Thoracic aorta (tissue), 2 donors: ENCODE measurements at places on chromosomes 12 and 14. TPM values are rescaled to one million over a fixed set of nuclear protein-coding genes. Genes with fewer than 3 reads are reported as not detected.

The RFLNA gene
- 6.5 TPM for total RNA-seq

The TSPAN9 gene
- 39.5 TPM for total RNA-seq

The SLC25A3 gene
- 362 TPM for total RNA-seq

The GPX2 gene
- total RNA-seq, result 5.0 TPM

GRCh38 chr12:92701441-92701840 lies 1.3 kb upstream of the PLEKHG7 start:
- no peaks in the 10 kb centered on the region for H3K27me3 ChIP-seq
- no peaks in the 10 kb centered on the region for H3K36me3 ChIP-seq
- H3K4me1 ChIP-seq, result no peaks in the 10 kb centered on the region

DNA sequence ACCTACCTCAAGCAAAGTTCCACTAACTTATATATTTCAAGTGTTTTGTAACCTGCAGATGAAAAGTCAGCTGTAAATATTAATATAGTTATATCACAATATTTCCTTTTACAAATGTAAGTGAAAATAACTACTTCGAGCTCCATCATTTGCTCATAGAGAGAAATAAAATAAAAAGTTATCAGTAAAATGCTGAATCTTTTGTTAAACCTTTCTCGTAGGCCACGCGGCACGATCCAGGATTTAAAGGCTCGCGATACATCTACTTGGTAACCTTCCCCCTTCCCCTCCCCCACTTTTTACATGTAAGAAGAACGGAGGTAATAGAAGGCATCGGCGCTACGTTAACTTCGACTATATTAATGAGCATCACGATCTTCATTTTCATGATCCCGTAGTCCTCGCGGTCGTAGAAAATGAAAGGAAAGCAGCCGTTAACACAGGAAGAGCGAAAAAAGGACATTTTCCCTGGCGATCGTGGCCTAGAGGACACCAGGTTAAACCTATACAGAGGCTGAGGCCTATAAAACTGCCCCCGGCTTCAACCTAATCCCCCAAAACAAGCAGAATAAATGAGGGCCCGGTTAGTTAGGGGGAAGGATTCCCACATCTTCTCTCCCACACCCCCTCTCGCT lies 508 bp downstream of the HNRNPC start:
- peaks cover 39% of the 10 kb centered on the region for H3K4me1 ChIP-seq
- peak overlapping the region; percentile 95 for H3K27ac ChIP-seq
- peaks cover 5% of the 10 kb centered on the region for H3K36me3 ChIP-seq
- peak overlapping the region; percentile 92 for H3K4me3 ChIP-seq
- DNase-seq, result no peak

- H3K4me1 ChIP-seq, result no peaks in the 10 kb centered on the region
- no peaks in the 10 kb centered on the region for H3K27me3 ChIP-seq
- H3K36me3 ChIP-seq, result peaks cover 25% of the 10 kb centered on the region
- no peak for DNase-seq
- H3K4me3 ChIP-seq, result no peak overlapping the region
- no peak overlapping the region for H3K27ac ChIP-seq
Measured at GRCh38 chr12:2673966-2674810, 120.6 kb upstream of the FKBP4 start.

DNA sequence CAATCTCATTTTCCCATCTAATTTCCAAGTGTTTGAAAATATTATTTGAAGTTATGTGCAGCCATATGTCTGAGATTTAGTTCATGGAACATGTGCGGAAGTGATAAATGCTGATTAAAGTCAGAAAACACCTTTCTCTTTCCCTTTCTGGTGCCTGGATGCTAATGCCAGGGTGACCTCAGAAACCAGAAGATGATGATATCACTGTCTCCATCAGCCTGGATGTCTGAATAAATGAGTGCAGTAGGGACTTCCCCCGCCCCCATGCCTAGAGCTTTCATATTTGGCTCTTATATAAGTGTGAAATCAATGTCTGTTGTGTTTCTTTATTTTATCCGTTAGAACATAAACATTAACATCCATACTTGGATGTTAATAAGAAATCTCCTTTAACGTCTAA lies 261.9 kb upstream of the LRIG3 start:
- DNase-seq, result no peak

- peak overlapping the region; percentile 1 for H3K27ac ChIP-seq
- H3K4me1 ChIP-seq, result peaks cover 47% of the 10 kb centered on the region
- H3K36me3 ChIP-seq, result no peaks in the 10 kb centered on the region
- H3K4me3 ChIP-seq, result no peak overlapping the region
Measured at GRCh38 chr12:29578731-29579130, 81.2 kb upstream of the OVCH1 start.

DNA sequence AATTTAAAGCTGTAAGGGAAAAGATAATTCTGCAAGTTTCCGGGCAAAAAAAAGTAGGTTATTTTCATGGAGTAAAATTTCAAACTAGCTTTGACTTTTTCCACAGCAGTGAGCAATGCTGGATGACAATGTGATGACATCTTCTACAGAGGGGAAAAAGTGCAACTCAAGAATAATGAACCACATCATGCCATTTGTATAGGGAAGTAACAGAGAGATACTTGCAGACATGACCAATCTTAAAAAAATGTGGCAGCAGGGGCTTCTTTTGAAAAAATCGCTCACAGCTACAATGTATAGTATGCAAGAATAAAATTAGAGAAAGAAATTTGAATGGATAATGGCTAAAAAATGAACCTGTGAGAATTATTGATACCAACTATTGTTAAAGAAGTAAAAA lies 115.5 kb downstream of the DHRS2 start:
- no peaks in the 10 kb centered on the region for H3K27me3 ChIP-seq
- H3K4me1 ChIP-seq, result no peaks in the 10 kb centered on the region
- no peak for DNase-seq
- no peak overlapping the region for H3K4me3 ChIP-seq
- no peak overlapping the region for H3K27ac ChIP-seq
- H3K36me3 ChIP-seq, result no peaks in the 10 kb centered on the region

DNA sequence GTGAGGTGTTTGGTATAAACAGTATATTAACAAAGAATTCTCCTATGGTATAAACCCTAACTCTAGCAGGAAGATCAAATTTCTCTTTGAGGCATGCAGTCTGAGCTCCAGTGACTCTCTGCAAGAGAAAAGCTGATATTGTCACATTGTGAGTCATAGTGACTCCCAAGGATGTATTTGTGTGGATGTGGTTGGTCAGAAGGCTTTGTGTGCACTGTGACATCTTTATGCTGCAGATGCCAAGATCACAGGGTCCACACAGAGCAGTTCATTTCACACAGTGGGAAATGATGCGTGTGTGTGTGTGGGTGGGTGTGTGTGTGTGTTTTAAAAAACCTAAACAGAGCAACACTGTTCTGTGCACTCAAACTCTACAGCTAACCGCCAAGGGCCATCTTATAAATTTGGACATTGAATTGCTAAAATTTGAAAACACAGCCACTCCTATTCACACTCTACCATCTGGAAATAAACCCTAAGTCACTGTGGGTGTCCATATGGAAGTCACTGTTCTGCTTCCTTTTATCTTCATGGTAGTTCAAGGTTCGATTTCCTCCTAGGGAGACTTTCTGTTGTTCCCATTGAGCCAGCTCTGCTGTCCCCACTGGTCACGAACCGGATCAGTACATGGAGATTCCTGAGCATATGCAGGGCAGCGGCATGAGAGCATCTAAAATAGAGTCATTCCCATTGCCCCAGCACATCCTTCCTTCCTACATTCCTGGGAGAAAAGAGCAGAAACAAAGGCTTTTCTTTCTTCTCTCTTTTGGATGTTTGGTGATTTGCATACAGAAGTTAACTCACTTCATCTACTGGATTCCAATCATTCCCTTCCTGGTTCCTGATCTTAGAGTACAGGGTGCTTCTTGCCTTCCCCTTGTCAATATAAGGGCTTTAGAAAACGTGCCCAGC lies 727.6 kb downstream of the DIO2 start:
- H3K27me3 ChIP-seq, result no peaks in the 10 kb centered on the region
- H3K27ac ChIP-seq, result no peak overlapping the region
- no peaks in the 10 kb centered on the region for H3K36me3 ChIP-seq
- H3K4me3 ChIP-seq, result no peak overlapping the region

- DNase-seq, result no peak
- no peaks in the 10 kb centered on the region for H3K36me3 ChIP-seq
- no peaks in the 10 kb centered on the region for H3K4me1 ChIP-seq
Measured at GRCh38 chr12:97324471-97324870, 138.1 kb upstream of the RMST start.

- H3K27me3 ChIP-seq, result no peaks in the 10 kb centered on the region
- H3K27ac ChIP-seq, result no peak overlapping the region
- H3K36me3 ChIP-seq, result no peaks in the 10 kb centered on the region
- no peaks in the 10 kb centered on the region for H3K4me1 ChIP-seq
- no peak for DNase-seq
- H3K4me3 ChIP-seq, result no peak overlapping the region
Measured at GRCh38 chr12:42982828-42983227, 393.3 kb upstream of the PRICKLE1 start.

DNA sequence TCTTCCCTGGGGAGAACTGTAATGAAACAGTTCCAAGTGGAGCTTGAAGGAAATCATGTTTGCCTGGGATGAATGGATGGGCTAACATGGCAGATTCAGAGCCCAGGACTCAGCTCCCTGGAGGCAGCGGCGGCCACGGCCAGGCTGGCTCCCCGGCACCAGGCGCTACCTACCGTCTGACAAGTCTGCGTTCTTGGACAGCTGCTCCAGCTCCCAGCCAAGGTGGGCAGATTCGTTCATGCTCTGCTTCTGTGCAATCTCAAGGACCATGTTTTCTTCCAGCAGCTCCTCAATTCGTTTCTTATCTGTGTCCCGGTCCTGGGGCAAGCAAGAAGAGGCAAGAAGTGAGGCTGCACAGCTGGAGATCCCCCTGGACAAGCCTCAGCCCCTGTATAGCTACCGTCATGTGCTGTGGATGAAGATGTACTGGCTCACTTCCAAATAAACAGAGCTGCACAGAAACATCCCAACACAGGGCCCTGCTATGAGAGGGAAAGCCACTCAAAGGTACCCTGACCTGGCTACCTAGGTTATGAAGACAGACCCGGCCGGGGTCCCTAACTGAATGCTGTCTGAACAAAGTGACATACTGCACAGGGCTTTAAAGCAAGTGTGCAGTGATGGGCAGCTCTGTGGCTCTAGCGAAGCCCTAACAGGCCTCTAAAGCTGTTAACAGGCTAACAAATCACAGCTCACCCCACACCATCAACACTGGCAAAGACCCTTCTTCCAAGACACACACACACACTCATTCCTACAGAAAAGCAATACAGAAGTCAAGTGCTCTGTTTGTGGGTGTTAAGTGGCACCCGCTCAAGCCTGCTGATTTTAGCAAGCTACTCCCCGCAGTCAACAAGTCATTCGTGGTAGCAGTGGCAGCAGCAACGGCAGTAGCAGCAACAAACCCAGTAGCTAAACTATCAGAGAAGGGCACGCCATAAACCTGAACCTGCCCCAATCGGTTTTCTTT lies 80.4 kb upstream of the GPR68 start:
- no peaks in the 10 kb centered on the region for H3K36me3 ChIP-seq
- peak overlapping the region; percentile 74 for H3K4me3 ChIP-seq
- H3K4me1 ChIP-seq, result no peaks in the 10 kb centered on the region
- DNase-seq, result no peak
- peak overlapping the region; percentile 40 for H3K27ac ChIP-seq

DNA sequence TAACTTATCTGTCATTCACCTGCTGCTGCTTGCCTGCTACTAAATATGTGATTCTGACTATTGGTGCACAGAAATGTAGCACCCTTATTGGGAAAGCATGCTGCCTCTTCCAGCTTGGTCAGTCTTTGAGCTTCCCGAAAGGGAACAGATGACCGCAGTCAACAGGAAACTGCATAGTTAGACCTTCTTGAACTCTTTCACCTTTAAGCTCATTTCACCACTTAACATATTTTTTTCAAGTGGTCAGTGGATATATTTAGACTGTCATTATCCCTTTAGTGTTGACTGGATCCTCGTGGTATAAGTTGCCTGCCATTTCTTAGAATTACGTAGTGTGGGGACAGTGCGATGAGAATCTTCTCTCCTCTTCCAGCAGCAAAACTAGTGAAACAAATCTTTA lies 224.9 kb downstream of the FBXL14 start:
- no peaks in the 10 kb centered on the region for H3K36me3 ChIP-seq
- DNase-seq, result no peak
- H3K4me1 ChIP-seq, result no peaks in the 10 kb centered on the region

- no peaks in the 10 kb centered on the region for H3K27me3 ChIP-seq
- no peaks in the 10 kb centered on the region for H3K36me3 ChIP-seq
- H3K4me3 ChIP-seq, result no peak overlapping the region
- H3K4me1 ChIP-seq, result peaks cover 21% of the 10 kb centered on the region
Measured at GRCh38 chr12:11712491-11712890, 63.0 kb downstream of the ETV6 start.

GRCh38 chr14:91568626-91569025 lies 58.5 kb upstream of the PPP4R3A start:
- peaks cover 5% of the 10 kb centered on the region for H3K4me1 ChIP-seq
- no peaks in the 10 kb centered on the region for H3K27me3 ChIP-seq
- H3K4me3 ChIP-seq, result no peak overlapping the region
- no peak for DNase-seq

DNA sequence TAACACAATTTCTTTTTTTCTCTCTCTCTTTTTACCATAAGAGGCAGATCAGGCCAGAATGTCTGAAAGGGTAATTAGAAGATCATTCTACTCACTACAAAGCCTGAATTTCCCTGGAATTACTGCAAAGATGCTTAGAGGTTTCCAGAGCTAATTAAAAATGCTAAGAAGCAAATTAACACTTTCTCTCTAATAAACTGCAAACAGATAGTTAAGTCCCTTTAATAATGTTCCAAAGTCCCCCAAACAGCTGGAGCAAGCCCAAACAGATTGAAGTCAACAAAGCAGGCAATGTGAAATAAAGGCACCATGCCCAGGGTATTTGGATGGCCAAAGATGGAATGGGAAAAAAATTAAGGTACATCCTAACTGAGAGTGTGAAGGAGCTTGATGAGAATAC lies 208.8 kb upstream of the LRFN5 start:
- no peak for DNase-seq
- H3K4me1 ChIP-seq, result no peaks in the 10 kb centered on the region
- H3K36me3 ChIP-seq, result no peaks in the 10 kb centered on the region
- no peak overlapping the region for H3K27ac ChIP-seq
- H3K4me3 ChIP-seq, result no peak overlapping the region

- no peak overlapping the region for H3K4me3 ChIP-seq
- peaks cover 8% of the 10 kb centered on the region for H3K4me1 ChIP-seq
- H3K27me3 ChIP-seq, result no peaks in the 10 kb centered on the region
- peaks cover 41% of the 10 kb centered on the region for H3K36me3 ChIP-seq
- no peak for DNase-seq
Measured at GRCh38 chr12:107748472-107748871, 12.5 kb downstream of the PRDM4 start.
